ENCODE measurements at places on chromosomes 11 and 22.
A peak's percentile ranks its signal among the peaks of the same experiment; 100 is the strongest.

DNA sequence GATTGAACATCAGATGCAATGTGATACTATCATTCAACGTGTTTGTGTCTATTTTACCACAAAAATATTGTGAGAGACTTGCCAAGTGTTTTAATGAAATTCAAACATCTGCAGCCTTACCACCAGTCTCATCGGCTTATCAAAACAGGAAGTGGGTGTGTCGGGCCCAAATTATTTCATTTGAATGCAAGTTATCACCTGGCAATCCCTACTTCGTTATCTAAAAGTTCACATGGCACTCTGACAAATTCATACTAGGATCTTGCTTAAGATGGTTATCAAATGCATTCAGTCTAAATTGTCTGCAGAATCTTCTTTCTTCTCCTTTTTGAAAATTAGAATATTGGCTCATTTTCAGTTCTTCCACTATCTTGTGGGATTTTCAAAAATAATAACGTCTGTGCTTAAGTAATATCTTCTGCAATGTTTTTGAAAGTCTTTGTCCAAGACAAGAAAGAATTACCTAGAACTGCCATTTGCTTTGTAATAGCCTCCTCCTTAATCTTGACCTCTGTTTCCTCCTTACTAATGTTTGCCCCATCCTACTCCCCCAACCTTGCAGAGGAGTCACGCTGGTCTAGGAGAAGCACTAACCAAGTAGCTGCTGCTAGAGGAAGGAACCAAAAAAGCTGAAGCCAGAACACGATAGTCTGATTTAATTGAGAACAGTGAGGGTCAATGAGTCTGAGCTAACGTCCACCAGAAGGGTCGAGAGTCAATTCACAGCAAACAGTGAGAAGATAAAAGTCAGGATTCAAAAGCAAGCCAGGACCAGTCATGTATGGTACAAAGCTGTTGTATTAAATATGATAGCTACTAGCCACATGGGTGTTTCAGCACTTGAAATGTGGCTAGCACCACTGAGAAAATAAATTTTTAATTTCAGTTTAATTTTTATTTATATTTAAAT, 10.2 kb upstream of the BIRC3 start:
- DNase-seq = no peak

DNA sequence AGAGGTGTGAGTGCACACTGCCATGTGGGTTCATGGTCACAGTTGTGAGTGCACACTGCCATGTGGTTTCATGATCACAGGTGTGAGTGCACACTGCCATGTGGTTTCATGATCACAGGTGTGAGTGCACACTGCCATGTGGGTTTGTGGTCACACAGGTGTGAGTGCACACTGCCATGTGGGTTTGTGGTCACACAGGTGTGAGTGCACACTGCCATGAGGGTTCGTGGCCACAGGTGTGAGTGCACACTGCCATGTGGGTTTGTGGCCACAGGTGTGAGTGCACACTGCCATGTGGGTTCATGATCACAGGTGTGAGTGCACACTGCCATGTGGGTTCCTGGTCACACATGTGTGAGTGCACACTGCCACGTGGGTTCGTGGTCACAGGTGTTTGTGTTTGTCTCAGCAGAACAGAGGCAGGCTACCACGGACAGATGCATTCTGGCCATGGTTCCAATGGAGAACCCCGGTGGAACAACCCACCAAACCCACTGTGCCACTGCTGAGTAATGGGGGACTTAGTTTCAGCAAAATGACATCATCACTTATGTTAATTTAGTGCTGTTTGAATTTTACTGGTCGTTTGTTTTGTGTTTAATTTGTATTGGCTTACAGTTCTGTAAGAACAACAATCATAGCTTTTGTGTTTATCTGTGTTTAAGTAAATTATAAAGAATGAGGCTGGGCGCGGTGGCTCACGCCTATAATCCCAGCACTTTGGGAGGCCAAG, 57.2 kb downstream of the RPS6KA4 start:
- no peak for DNase-seq

GRCh38 chr22:46108564-46109473, 41.5 kb upstream of the PPARA start:
- no peak for DNase-seq

GRCh38 chr11:84924154-84924692, 702.9 kb downstream of the DLG2 start:
- no peak for DNase-seq

GRCh38 chr11:7060868-7061267, 27.9 kb upstream of the RBMXL2 start:
- DNase-seq = no peak

GRCh38 chr11:56910785-56911184, 77.9 kb upstream of the OR5AK2 start:
- DNase-seq = no peak

- no peak for DNase-seq
These were observed 141.0 kb downstream of the CRYBB2 start for GRCh38 chr22:25360411-25360810.

DNA sequence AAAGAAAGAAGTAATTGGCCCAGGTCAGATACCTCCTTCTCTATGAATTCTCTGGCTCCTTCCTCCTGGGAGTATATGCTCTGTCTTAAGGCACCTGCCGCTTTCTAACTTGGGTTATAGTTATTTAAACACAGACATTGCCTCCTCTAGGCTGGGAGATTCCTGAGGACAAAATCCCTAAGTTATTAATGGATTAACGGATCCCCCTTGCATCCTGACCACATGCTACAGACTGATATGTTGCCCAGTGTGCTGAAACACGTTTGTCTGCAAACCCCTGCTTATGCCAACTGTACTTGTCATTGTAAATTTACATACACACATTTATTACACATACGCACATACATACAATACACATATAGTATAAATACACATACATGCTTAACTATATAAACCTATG, 35.3 kb downstream of the PACSIN2 start:
- DNase-seq = no peak

GRCh38 chr11:119856681-119857485, 127.9 kb upstream of the NECTIN1 start:
- DNase-seq = no peak

DNA sequence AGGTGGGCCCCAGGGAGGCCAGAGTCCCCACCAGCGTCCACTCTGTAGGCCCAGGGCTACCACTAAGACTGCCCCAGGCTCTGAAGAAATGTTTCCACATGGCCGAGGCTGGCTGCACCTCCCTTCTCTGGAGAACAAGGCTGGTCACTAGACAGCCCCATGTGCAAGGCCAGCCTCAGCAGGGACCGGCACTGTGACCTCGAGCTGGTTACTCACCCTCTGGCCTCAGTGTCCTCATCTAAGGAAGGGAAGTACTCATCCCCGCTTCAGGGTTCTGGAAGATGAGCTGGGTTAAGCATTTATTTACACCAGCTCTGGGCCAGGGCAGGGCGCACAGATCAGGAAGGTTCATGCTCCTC, 9.7 kb downstream of the PMM1 start:
- no peak for DNase-seq

GRCh38 chr11:95247127-95247684, 16.2 kb upstream of the SESN3 start:
- no peak for DNase-seq

- DNase-seq = no peak
These were observed 153.1 kb downstream of the BRD1 start for GRCh38 chr22:49674479-49675050.

DNA sequence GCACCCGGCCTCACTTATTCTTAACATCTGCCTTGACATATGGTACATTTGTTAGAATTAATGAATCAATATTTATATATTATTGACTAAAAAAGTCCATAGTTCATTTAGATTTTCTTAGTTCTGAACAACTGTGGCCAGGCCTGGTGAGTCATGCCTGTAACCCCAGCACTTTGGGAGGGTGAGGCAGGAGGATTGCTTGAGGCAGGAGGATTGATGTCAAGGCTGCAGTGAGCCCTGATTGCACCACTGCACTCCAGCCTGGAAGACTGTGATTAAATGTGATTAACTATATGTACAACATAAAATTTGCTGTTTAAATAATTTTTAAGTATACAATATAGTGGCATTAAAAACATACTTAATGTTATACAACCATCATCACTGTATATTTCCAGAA, 5.6 kb downstream of the UVRAG start:
- DNase-seq = no peak

GRCh38 chr22:46931414-46931813, 169.0 kb downstream of the TBC1D22A start:
- peak; percentile 28 for DNase-seq

DNA sequence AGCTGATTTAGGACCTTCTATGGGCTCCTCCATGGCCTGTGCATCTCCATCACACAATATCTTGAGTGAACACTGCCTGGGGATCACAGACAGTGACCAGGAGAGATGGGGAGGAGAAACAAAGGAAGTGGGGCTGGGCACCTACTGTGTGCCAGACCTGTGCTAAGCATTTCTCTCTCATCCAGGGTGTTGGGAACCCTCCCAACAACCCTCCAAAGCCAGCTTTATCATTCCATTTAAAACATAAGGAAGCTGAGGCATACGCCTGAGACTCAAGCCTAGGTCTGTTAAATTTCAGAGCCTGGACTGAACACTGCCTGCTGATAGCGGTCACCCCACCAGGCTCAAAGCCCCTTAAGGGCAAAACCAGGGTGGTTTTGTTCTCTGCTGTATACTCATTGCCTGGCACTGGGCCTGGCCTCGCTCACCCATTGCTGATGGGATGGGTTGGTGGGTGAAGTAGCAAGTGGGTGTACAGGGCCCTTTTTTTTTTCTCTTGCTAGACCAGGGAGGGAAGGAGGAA, 130.1 kb downstream of the MN1 start:
- DNase-seq = no peak

DNA sequence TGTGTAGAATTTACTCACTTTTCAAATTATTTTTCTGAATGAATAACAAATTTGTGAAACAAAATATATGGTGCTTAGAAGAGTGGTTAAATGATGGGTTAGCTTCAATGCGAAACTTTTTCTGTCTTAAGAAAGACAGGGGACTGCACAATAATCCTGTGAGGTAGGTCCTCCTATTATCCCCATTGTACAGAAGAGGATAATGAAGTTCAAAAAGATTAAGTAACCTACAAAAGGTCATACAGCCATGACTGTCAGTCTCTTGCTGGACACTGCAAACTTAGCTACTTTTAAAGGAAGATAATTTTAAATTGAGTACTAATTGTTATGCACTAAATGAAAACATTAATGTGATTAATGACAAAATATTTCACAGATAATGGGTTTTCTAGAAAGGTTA, 5.0 kb downstream of the OOSP3 start:
- no peak for DNase-seq

DNA sequence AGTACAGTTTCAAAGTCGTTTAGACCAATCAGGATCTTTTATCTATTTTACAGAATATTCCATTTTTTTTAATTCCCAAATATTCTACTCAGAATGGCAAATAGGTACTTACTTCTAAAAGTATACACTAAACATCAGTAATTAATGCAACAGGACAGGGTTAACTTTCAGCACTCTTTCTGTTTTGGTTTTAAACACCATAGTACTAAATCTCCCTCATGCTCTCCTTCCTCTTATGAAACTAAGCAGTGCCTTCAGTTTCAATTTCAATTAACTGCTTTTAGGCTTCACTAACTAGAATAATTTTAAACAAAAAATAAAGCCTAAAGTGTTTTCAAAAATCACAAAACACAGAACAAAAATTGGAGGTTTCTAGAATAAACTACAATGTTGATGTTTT, 57.9 kb downstream of the NOX4 start:
- DNase-seq = no peak

DNA sequence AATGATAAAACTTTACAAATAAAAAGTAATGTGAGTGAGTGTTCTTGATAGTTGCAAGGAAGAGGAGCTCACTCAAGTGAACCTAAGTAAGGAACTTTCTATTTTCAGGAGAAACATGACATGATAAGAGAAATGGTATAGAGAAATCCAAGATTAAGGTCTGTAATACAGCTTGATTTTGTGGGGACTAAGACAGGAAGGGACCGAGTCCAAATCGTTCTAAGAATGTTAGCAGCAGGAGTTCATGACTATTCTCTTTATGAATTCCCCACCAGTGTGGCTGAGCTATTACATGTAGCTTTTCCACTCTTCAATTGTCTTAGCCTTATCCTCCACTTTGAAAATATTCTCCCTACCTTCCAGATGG, 698.6 kb upstream of the ARHGAP42 start:
- DNase-seq = no peak

DNA sequence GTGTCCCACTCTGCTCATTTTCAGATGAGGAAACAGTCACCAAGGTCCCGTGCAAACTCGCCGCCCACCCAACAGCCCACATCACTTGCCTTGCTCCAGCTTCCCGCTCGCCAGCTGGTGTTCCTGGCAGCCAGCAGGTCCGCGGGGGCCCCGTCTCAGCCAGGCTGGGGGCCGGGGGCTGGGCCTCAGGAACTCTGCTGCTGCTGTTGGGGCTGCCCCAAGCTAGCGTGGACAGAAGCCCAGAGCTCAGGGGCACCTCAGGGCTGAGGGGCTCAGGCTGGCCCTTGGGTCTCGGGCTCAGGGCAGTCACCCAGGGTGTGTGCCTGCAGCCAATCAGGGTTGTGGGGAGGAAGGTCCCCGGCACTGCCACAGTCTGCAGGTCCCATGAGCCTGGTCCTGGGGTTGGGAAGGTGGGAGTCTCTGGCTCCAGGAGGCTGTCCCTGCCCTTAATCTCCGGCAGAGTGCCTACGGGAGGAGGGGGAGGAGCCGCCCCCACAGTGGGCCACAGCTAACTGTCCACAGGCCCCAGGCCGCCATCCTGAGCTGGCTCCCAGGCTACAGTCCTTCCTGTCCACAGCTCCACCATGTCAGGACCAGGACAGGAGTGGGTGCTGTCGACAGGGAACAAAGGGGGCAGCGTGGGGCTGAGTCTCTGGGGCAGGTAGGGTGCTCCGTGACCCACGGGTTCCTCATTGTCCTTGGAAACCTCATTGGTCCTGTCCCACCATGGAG, 65.2 kb downstream of the ARFGAP3 start:
- peak; percentile 71 for DNase-seq

- no peak for DNase-seq
These were observed 69.7 kb upstream of the SEPTIN5 start for GRCh38 chr22:19644314-19645223.

DNA sequence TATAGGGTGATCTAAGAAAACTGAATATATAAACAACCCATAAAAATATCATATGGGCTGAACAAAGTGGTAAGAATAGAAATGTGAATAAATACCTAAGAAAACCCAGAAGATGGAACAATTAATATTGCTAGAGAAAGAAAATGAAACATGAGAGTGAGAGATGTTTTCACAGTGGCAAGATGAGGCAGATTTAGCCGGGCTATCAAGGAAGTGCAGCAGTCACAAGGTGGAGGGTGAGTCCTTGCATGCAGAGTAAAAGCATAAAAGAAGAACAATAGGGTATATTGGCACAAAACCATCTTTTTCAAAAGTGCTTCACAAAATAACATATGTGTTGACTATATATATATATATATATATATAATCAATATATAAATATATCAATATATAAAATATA, 49.6 kb downstream of the NOX4 start:
- DNase-seq = no peak

- no peak for DNase-seq
These were observed 426.4 kb downstream of the SHANK2 start for GRCh38 chr11:70825893-70826540.
